ENCODE measurements at places on chromosomes 6 and 20.

- no peak for DNase-seq
These were observed 435.3 kb upstream of the SPTLC3 start for GRCh38 chr20:12573442-12573841.

DNA sequence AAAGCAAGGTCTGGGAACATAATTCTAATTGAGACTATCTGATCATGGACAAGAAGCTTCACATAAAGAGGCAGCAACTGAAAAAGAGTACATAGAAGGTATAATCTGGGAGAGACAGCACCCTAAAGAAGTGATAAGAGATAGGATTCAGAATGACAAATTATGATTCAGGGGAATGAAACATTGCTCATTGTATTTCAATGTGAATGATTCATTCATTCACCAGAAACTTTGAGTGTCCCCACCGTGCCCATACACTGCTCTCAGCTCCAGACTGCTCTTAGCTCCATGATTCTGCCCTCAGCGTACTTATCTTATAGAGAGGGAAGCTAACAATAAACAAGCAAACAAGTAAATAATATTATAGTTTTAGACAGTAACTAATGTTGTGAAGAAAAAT lies 329.3 kb upstream of the IRAK1BP1 start:
- no peak for DNase-seq

DNA sequence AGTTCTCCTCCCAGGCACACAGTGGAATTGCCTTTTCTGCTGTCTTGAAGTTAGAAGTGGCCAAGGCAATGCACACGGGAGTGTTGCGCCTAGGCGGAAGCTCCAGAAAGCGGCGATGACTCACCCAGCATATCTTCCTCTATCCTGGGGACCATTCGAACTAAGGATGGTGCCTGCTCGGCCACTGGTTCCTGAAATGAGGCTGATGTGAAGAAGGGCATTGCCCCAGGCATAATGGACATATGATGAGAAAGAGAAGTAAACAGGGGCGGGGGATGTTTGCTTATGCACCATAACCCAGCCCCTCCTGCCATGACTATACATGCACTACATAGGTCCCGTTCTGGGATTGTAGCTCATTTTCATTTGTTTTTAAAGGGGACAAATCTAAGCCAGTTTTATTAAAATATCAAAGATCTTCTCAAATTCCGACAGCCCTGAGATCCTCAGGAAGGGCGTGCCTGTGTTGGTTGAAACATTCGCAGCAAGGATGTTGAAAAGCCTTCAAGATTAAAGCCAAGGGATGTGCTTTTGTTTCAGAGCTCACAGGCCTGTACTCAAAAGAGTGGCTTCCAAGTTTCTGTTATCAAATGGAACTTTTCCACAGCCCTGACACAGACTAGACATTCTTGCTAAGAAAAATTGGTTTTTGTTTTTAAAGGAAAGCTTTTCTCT lies 218.5 kb downstream of the LY86 start:
- DNase-seq, result peak; percentile 80

DNA sequence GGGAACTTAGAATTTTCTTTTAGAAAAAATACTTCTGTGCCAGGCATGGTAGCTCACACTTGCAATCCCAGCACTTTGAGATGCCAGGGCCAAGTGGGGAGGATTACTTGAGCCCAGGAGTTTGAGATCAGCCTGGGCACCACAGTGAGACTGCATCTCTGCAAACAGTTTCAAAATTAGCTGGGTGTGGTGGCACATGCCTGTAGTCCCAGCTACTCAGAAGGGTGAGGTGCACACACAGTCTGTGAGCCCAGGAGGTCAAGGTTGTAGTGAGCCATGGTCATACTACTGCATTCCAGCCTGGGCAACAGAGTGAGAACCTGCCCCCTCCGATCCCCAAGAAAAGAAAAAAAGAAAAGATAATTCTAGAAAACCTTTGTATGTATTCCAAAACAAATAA lies 346.0 kb upstream of the KCNQ5 start:
- DNase-seq, result no peak

- no peak for DNase-seq
These were observed 67.1 kb upstream of the ADGRF4 start for GRCh38 chr6:47631269-47631772.

GRCh38 chr6:39419607-39420006 lies 97.1 kb upstream of the KCNK16 start:
- no peak for DNase-seq
